ENCODE measurements at places on chromosomes 16 and 17.
A peak's percentile ranks its signal among the peaks of the same experiment; 100 is the strongest.

DNA sequence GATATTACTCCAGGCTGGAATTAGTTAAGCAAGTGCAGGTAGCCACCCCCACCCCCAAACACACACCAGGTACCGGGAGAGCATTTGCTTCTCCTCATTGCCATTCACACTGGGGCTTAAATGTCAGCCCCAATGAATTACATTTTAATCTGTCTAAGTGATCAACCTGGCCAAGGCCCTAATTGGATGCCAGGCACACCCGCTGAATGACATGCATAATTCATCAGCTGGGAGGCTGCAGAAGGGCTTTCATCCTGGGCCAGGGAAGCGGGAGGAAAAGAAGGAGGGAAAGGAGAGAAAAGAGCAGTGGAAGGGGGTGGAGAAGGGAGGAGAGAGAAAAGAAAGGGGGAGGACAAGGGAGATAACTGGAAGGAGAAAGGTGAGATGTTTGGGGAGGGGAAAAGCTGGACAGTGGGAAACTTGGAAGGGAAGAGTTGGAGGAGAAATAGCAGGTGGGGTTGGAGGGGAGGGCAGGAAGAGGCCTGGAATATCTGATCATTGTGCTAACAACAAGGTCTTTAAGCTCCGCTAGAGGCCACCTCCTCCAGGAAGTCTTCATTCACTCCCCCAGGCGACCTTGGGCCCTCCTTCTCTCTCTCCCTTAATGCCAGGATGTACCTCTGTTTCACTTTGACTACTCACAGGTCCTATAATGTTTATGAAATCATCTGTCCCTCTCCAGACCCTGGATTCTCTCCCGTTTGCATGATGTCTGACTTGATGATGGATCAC is 40.1 kb upstream of the CES5A start:
- no peak for DNase-seq

- DNase-seq, result no peak
These were observed 106.1 kb downstream of the AATF start for GRCh38 chr17:37054894-37055293.

DNA sequence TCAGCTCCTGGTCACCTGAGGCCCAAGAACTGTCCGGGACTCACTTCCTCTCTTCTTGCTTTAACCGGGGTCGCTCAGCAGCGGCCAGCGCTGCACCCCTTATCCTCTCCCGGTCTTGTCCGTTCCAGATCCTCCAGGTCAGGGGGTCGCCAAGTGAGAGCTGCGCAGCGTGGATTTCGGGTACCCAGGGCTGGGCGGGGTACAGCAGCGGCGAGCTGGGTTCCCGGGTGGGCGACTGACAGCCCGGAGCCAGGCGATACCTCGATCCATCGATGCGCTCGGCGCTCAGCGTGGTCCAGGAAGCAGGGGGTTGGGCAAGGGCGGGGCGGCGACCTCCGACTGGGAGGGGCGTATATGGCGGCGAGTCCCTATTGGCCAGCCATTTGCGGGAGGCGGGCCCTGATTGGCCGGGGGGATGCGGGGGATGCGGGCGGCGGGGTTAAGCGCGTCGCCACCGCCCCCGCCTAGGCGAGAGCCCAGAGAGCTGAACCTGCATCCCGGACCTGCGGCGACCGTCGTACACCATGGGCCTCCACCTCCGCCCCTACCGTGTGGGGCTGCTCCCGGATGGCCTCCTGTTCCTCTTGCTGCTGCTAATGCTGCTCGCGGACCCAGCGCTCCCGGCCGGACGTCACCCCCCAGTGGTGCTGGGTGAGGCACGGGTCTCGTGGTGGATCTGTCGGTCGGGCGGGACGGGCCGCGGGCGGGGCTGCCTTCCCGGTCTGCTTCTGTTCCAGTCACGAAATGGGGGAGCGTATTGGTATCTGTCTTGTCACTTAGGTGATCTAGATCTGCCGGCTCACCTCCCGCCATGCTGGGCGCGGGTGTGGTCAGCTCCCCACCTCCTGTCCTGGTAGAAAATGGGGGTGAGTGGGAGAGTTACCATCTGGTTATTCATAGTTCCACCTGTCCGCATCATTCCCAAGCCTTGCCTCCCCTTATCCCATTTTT is at the start of gene PLA2G15:
PLA2G15 (plus strand) TSS at position 471 of the 951 bp plus-strand sequence; CDS start at position 525, 54 bp downstream.
- DNase-seq, result peak; percentile 94

GRCh38 chr16:81435103-81435502 is 9.5 kb upstream of the CMIP start:
- DNase-seq, result peak; percentile 55

- peak; percentile 91 for DNase-seq
These were observed 211.5 kb downstream of the CDH11 start for GRCh38 chr16:64910356-64910755.

GRCh38 chr17:29294580-29294900 is 592 bp upstream of the NUFIP2 start:
- DNase-seq, result no peak

DNA sequence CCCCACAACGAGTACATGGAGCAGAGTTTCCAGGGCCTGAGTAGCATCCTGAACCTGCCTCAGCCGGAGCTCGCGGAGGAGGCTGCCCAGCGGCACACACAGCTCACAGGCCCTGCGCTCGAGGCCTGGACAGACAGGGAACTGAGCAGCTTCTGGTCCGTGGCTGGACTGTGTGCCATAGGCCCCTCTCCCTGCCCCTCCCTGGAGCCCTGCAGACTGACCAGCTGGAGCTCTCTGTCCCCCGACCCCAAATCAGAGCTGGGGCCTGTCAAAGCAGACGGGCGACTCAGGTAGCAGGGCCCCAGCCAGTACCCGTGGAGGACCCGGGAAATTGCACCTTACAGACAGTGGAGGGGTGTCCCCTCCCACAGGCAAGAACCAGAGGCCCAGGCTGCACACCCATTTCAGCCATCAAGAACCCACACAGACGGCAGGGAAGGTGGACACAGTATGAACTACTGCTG is 13.0 kb downstream of the MRPL27 start:
- no peak for DNase-seq

DNA sequence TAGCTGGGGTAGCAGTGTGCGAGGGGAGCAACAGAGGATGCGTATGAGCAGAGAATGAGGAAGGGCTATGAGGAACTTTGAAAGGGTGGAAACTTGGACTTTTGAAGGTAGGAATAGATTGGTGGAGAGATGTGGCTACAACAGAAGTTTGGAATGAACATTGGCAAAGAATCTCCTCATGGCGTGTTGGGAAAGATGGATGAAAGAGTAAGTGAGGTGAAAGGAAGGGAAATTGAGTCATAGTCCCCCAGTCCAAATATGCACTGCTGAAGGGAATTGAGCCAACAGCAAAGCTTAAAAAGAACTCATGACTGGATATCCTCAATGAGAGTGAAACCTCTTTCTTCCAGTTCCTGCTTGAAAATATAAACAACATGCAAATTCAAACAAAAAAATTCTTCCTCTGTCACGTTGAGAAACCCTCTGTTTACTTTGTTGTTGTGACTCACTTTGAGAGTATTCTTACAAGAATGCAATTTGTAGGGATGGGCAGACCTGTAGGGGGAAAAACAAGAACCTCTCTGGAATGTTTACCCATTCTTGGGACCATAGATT is 313.2 kb upstream of the KCNJ16 start:
- no peak for DNase-seq

DNA sequence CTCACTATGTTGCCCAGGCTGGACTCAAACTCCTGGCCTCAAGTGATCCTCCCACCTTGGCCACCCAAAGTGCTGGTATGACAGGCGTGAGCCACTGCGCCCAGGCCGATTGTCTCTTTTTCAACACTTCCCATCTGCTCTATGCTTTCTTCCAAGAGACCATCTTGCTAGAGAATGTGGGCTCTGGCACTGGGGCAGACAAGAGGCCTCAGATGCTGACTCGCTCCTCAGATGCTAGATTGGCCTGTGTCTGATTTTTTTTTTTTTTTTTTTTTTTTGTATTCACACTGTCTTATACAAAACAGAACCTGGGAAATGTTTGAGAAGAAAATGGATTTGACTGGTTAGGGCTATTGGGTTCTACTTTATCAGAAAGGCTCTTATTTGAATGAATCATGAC is 58.2 kb downstream of the CYB5D2 start:
- no peak for DNase-seq

GRCh38 chr17:35345445-35345925 is 27.9 kb downstream of the SLFN11 start:
- no peak for DNase-seq

DNA sequence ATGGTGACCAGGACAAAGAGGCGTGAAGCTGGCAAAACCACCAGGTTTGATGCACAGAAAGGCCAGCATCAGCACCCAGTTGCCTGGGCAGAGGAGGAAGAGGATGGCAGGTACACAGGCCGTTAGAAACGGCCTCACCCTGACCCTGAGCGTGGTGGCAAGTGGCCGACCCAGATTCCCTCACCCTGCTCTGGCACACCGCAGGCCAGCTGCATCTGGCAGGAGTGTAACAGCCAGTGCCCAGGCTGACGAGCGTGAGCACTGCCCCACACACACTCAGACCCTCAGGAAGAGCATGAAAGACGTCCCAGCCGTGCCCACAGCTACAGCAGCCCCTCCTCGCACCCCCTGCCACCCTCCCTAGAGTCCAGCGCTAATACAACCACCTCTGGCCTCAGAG is 82.0 kb downstream of the ANKRD11 start:
- DNase-seq, result no peak

DNA sequence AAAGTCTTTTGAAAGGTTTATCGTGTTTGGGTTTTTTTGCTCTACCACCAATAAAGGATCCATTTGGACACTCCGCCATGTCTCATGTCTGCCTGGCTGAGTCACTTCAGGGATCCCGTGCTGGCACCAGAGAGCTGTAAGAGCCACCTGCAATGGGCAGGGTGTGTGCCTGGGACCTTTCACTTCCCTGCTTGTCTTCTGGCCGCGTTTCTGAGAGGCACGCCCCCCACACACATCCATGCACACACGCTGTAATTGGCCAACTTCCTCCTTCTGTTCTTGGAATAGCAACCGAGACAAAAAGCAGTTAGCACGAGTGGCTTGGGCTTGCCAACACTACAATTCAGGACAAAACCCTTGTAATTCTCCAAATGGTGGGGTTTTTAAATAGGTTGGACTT is 9.8 kb upstream of the SOST start:
- DNase-seq, result peak; percentile 44

- no peak for DNase-seq
These were observed 43.7 kb downstream of the PPL start for GRCh38 chr16:4893103-4893862.

DNA sequence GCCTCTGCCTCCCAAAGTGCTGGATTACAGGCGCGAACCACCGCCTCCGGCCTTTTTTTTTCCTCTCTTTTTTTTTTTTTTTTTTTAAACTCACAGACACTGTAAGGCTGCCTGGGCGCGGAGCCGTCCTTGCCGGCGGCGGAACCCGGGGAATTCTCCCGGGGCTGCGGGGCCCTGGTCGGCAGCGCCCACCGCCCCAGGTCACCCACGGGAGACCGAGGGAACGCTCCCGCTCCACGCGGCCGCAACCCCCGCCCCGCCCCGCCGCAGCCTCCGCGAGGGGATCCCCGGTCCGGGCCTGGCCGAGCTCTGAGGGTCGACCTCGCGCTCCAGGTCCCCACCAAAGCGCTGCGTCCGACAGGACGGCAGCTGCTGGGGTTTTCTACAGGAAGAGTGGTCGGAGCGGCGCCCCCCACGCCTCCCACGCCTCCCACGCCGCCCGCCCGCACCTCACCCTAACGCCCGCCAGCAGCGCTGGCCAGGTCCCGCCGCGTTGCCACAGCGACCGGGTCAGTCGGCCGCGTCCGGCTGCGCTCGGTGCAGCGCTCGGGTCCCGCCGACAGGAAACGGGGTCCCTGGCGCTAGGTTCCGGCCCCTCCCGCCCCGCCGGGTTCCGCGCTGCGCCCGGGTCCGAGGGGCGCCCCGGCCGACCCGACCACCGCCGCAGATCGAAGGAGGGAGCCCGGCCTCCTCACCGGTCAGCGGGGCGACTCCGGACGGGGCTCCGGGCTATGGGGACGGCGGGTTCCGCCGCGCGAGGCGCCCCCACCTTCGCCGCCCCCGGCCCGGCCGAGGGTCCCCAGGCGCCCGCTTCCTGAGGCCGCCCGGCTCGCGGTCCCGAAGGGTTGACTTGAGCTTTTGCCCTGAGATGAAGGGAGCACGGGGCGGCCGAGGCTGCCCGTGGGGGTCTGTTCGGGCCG is at the start of gene CCDC57:
CCDC57 (minus strand) TSS at position 512 of the 920 bp plus-strand sequence. CDS start 10,898 bp downstream, outside the sequence.
- peak; percentile 77 for DNase-seq

GRCh38 chr17:65039336-65039988 is 17.1 kb downstream of the GNA13 start:
- DNase-seq, result no peak

DNA sequence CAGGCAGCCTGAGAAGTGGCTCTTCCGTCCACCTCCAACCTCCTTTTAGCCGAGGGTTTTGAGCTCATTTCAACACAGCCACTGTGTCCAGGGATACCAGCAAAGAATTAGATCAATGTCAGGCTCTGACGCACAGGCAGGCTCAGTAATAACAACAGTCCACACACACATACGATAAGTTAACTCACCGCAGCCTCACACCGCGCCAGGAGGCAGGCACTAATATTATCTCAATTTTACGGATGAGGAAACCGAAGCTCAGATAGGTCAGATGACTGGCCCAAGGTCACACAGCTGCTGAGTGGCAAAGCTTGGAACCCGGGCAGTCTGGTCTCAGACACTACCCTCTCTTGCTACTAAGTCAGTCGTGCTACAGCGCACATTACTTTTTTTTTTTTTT is 22.9 kb downstream of the ABR start:
- no peak for DNase-seq

DNA sequence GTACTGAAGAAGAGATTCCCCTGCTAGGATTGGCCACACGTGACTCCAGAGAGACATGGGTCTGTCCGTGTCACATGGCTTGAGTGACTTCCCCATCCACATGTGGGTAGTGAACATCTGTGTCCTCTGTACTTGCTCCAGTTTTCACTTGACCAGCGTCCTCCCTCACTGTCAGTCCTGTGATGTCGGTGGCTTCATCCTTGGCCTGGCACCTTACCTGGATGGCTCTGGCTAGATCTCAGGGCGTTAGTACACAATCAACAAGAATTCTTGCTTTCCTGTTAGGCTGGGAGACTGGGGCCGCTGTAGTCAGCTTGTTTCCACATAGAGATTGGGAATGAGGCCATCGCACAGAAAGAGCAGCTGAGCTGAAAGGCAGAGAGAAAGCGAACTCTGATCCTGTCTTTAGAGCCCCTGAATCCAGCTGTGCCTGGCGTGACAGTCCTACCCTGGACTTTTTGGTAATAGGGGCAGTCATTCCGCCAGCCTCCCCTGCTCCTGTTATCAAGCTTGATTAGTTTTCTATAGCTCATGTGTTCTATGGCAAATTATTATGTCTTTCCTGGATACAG is 227.3 kb downstream of the SNX29 start:
- DNase-seq, result no peak

DNA sequence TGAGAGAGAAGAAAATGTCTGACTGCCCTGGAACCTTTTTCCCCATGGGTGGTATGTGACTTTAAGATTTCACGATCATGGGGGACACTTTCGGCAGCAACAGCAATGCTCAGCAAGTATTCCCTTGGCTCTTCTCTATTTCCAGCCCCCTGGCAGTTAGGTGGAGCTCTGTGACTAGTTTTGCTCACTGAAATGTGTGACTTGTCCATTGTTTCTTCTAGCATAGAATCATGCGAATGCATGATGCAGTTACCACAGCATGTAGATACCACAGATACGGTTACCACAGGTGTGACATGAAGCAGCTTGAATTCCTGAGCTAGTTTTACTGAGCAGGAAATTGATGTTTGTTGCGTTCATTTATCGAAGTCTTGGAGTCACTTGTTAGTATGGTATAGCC is 1034.5 kb upstream of the EEF2KMT start:
- DNase-seq, result no peak

GRCh38 chr17:17942846-17943245 is 29.4 kb downstream of the TOM1L2 start:
- peak; percentile 67 for DNase-seq

- no peak for DNase-seq
These were observed 157.5 kb upstream of the MON1B start for GRCh38 chr16:77033516-77033915.

GRCh38 chr16:19636436-19637267 is 81.1 kb downstream of the VPS35L start:
- DNase-seq, result no peak

Data from umbilical cord (tissue), 2 donors.